ENCODE measurements at places on chromosomes 2 and 18.

DNA sequence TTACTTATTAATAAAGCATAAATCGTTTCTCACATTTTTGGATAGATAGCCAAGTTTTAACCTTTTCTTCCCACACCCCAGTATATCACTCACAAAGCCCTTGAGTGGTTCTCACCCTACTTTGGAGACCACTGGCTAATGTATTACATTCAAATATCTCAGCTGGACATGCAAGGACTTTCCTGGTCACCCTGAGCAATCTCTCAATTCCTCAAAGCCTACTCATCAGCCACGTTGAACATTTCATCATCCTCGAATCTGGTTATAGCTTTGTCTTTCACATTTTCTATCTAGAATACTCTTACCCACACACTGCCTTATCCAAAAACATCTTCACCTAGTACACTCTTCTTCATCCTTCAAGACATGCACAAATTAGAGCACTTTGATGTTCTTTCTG, 71.1 kb upstream of the MAPRE2 start:
- no peak for DNase-seq

- DNase-seq, result no peak
Observed at GRCh38 chr2:179963626-179964025, 43.5 kb downstream of the CWC22 start.

DNA sequence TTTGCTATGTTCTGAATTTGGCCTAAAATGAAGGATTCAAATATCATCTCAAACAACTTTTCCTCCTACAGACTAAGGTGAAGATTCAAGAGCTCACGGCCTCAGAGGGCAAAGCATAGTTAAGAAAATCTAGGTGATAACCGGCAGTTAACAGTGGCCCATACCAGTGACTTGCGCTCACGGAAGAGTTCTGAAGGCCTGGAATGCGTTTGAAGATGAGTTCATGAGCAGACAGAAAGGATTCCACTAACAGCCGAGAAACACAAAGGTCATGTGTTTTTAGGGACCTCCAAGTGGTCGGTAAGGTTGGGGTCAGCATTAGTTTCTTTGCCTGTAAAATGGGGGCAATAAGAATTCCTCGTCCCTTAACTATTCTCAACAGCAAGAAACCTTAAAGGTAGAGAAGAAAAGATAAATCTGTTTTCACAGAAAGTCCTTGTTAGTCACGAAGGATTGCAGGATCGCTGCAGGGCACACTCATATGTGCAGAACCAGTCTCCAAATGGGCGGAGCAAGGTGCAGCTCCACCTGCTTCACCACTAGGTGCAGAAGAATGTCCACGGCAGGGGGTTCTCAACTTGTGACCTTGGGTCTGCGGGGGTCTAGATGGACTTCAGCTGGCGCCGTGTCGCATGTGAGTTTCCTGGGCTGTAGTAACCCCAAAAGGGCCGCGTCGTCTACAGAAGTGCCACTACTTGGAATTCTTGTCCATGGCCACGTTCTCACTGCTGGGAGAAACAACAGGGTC, 708 bp upstream of the RPIA start:
- no peak for DNase-seq

GRCh38 chr18:51429644-51430043, 232.2 kb upstream of the MEX3C start:
- DNase-seq, result no peak

DNA sequence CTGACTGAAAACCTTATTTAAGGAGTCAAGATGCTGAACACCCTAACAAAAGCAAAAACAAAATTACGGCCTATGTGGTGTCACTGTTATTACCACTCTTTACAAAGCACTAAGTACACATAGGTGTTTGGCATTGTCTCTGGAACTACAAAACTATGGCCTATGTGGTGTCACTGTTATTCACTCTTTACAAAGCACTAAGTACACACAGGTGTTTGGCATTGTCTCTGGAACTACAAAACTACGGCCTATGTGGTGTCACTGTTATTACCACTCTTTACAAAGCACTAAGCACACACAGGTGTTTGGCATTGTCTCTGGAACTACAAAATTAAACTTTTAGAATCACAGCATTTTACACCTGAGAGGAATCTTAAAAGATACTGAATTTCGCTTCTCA, 47.4 kb downstream of the SLC35F5 start:
- DNase-seq, result no peak

DNA sequence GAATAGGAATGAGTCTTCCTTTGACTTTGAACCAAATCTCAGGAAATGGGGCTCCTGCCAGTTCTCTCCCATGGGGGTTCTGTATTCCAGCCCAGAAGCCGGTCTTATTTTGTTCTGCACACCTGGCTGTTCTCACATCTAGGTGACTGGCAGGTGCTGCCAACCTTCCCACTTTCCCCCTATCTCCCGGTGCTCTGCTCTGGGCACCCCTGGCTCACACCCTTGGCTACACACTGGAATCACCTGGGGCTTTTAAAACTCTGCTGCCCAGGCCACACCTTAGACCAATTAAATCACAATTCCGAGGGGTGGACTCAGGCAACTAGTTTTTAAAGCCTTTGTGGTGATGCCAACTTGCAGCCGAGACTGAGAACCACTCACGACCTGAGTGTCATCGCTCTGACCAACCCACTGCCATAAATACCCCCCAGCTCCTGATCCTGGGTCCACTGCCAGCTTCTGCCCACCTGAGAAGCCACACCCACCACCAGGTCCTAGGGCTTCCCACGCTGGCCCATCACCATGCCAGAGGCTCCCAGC, 69.2 kb downstream of the KCNF1 start:
- DNase-seq, result no peak

Data from astrocyte of the cerebellum (primary cell).